Amygdala (tissue), 56 donors: ENCODE measurements at places on chromosomes 13 and 19.

DNA sequence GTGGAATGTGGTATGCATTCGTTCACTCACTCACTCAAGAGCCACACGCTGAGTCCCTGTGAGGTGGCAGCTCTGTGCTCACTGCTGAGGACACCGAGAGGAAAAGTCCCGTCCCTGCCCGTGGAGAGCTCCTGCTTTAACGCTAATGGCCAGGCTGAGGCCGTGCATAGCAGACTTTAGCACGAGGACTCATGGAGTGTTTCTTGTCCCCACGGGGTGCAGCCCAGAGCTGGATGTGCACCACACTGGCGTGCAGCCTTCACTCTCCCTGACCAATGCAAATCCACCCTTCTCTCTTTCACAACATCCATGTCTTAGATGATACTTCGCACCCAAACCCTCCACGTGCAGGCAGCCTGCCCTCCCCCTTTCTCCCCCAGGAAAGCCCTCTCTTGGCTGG is 159.6 kb upstream of the ZNF536 start:
- no peak for DNase-seq

- DNase-seq = no peak
Measured at GRCh38 chr19:1492474-1493006, 1.6 kb downstream of the REEP6 start.

DNA sequence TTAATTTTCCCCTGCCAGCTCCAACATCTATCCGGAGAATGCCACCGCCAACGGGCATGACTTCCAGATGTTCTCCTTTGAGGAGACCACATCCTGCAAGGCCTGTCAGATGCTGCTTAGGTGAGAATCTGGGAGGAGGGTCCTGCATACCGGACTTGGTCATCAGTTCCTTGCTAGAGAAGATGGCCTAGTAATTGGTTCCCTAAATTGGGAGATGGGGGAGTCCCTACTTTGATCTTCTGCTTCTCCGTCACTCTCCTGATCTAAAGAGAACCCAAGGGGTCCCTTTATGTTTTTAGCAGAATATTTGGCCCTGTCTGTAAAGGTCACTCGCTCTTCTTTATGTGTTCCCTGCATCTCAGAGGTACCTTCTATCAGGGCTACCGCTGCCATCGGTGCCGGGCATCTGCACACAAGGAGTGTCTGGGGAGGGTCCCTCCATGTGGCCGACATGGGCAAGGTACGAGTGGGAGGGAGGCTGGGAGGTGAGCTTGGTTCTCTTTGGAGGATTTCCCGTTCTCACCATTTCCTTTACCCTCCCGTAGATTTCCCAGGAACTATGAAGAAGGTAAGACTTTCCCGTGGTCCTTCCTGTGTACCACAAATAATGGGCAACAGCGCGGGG is 54.1 kb upstream of the ADGRE1 start:
- no peak for DNase-seq

DNA sequence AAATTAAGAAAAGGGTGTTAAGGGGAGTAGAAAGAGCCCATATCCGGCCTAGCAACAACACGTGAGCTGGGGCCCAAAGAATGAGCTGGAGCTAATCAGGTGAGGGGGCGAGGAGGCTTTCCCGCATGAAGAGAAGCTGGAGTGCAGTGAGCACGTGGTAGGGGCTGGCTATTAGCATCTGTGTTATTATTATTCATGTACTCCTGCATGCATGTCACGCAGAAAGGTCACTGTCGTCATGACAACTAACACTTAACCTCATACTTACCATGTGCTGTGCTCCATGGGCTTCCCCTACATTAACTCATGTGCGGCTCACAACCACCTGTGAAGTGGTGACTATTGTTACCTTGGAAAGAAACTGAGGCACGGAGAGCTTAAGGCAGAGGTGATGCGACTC is 227.6 kb upstream of the UBL3 start:
- no peak for DNase-seq

GRCh38 chr13:101384929-101385328 is 31.4 kb downstream of the NALCN start:
- no peak for DNase-seq

GRCh38 chr19:28453420-28453819 is 759.5 kb downstream of the UQCRFS1 start:
- no peak for DNase-seq

- no peak for DNase-seq
Measured at GRCh38 chr19:48394331-48395169, 1.1 kb downstream of the GRIN2D start.

DNA sequence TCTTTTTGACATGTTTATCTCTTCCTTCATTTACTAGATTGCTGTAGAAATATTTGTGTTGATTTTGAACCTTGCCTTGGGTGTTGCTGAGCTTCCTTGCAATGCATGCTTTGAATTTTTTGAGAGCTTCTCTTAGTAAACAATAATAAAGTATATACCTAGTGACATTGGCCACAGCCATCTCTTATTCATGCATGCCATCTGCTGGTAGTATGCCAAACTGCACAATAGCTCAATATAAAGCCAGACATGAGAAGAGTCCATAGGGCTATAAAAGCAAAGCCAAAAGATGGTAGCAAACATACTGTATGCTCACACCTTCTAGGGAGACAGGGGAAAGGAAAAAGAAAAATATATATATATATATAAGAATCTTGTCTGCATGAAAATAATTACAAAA is 18.9 kb upstream of the ZSCAN5A start:
- no peak for DNase-seq

DNA sequence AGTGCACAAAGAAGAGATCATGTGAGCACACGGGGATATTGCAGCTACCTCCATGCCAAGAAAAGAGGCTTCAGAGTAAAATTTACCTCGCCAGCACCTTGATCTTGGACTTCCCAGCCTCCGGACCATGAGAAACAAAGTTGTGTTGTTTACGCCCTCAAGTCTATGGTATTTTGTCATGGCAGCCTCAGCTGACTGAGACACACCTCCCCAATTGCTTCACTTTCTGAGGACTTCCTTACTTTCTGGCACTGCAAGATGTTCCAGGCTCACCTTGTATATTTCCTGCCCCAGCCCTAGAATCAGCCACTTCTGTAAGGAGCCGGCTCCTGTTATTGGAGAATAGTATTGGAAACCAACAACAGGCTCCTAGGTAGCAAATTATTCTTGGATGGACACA is 6.6 kb upstream of the CEBPG start:
- DNase-seq = no peak

- no peak for DNase-seq
Measured at GRCh38 chr19:17488593-17489391, 18.5 kb downstream of the SLC27A1 start.

DNA sequence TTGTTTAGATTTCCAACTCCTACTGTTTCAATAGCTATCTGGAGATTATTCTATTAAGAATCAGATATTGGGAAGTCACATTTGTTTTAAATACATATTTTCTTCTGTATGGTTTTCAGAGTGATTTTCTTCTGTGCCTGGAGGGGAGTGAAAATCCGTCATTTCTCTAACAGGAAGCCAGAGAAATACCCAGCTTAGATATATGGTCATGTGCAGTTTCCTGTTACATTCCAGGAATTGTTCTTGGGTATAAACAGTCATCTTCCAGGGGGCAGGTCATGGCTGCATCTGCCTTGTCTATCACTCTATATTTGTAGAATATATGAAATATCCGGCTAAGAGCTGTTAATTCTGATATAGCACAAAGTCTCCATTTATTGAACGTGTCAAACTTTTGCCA is 77.5 kb upstream of the MIR17HG start:
- no peak for DNase-seq
